ENCODE measurements at places on chromosomes 5 and 9.

DNA sequence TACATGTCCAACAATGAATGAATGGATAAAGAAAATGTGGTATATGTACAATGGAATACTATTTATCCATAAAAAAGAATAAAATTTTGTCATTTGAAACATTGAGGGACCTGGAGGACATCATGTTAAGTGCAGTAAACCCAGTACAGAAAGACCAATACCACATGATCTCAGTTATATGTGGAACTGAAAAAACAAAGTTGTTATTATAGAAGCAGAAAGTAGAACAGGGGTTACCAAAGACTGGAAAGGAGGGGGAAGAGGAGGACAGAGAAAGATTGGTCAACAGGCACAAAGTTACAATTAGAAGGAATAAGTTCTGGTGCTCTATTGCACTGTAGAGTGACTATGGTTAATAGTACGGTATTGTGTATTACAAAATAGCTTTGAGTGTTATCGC lies 233.8 kb downstream of the SEMA6A start:
- no peak for DNase-seq

DNA sequence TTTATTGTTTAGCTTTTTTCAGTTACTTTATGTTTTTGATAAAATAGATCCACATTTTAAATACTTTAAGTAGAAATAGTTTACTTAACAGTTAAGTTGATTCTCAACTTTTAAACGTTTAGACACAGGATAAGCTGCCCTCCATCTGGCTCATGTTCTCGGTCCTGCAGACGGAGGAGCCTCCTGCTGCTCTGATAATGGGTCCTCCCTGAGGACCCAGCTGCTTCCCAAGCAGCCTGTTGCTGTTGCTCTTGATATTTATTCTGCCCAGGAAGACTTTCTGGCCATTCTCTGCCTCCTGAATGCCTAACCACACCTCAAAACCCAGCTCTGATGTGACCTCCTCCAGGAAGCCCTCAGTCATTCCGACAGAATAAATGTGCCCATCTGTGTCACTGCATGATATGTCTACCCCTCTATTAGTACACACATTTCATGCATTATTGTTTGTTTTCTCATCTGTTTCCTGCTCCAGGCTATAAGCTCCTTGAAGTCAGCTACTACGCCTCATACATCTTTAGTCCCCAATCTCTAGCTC lies 267.2 kb upstream of the MSX2 start:
- no peak for DNase-seq

DNA sequence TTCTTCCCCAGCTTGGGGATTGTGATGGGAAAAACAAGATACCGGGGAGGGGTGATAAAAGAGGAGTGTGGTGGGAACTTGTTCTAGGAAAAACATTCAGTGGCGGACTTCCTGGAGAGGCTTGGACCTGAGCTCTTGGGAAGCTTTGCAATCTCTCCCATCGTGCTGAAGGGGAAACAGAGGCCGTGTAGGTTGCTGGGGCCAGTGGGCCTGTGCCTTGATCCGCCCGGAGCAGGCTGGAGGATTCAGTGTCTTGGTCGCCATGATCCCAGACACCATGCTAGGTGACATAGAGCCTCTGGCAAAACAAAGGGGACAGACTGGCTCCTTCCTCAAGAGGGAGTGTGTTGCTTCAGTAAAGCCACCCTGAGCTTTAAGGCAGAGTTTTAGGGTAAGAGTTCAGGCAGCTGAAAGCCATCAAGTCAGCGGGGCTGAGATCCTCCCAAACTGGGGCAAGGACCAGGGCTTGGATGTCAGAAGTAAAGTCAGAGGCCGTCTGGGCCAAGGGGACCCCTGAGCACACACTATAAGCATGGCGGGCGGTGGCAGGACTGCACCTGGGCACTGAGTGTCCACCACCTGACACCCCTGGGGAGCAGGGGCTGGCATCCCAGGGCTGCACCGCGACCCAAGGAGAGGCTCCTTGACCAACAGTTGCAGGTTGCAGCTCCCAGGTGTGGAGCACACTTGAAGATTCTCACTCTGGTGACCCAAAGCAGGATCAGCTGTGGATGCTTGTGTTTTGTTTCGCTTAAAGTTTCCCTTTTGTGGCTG lies 44.7 kb downstream of the TRIP13 start:
- no peak for DNase-seq

DNA sequence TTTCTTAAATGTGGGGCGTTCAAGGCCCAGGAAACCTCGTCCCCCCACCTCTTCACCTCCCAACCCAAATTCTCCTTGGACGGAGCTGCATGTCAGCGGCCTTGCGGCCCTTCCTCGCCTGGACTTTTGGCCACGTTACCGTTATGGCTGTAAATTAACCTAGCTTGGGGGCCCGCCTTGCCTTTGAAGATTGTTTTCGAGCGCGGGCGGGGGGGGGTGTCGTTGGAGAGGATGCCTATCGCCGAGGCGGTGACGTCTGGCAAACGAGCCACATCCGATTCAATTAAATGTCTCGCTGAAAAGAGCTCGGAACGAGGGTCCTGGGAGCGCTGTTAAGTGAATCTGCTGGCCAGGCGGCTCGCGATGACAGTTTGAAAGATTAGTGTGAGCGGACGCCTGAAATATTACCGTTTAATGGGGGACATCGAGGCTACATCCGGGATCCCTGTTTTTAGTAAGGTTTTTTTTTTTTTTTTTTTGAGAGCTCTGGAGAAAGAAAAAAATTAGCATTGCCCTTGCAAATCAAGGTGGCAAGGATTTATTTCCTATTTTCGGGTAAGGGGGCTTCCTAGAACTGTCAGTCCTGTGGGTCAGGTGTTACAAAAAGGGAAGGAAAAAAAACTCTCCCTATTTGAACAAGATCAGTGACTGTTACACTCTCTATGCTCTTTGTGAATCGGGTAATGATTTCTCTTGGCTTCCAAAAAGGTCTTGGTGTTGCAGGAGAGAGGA lies 2.3 kb upstream of the NKX2-5 start:
- DNase-seq = no peak

DNA sequence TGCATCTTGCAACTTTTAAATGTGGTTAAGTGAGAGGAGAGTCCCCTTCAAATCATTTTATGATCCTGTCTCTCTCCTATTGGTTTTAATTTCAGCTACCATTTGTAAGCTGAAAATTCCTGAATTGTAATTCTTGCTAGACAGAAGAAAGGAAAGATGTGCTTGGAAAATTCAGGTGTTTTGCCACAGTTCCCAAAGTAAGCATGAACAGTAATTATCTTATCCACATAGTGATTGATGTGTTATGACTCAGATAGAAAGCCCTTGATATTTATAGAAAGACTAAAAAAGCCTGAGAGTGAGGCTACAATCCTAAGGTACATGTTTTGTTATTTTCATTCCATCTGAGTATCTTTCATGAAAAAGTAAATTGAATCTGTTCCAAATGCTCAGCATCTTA lies 492.5 kb downstream of the MAT2B start:
- DNase-seq = no peak

- no peak for DNase-seq
Observed at GRCh38 chr5:149472399-149472798, 78.8 kb downstream of the CSNK1A1 start.

- DNase-seq = no peak
Observed at GRCh38 chr5:74386571-74387334, 253.8 kb downstream of the ENC1 start.

- peak; percentile 81 for DNase-seq
Observed at GRCh38 chr9:136947955-136948510, 3.0 kb downstream of the C8G start.

DNA sequence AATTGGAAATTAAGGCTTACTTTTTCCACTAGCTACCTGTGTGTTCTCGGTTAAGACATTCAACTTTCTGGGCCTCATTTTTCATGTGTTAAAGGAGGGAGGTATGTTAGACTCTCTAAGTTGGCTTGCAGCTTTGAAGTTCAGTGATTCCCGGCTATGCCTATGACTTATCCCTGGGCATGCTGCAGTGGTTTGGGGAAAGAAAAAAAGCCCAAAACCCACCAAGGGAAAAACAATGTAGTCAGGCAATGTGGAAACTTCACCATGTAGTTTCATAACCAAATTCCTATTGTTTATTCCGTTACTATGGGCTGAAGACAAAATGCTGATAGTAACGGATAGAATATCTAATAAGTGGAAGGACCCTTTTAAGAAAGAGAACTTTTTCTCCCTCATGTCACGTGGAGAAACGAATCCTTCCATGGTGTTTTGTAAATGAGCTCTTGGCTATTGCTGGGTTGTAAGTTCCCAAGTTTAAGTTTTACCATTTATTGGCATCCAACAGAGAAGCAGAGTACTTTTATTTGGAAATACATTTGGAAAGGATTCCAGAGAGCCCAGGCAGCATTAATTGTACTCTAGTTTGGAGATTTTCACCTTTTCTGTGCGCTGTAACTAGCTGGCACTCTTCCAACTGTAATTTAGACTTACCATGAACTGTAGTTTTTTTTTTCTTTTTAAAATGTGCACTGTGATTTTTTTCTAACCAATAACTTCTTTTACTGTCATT lies 84.9 kb upstream of the MPDZ start:
- DNase-seq = no peak

GRCh38 chr5:11104651-11105112 lies 343.6 kb upstream of the DAP start:
- no peak for DNase-seq

DNA sequence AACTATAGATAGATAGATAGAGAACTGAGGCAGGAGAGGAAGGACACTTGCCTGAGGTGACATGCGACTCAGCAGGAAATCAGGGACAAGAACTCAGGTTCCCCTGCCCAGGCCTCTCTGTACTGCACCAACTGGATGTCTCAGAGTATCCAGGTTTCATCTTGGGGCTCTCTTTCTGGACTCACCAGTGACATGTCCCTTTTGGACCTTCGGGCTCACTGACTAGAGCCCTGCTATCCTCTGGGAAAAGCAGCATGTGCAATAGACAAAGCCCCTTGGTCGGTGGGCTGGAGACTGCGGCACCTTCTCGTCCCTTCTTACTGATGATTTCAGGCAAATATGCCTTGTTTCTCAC lies 104.5 kb downstream of the RGS3 start:
- DNase-seq = peak; percentile 39

DNA sequence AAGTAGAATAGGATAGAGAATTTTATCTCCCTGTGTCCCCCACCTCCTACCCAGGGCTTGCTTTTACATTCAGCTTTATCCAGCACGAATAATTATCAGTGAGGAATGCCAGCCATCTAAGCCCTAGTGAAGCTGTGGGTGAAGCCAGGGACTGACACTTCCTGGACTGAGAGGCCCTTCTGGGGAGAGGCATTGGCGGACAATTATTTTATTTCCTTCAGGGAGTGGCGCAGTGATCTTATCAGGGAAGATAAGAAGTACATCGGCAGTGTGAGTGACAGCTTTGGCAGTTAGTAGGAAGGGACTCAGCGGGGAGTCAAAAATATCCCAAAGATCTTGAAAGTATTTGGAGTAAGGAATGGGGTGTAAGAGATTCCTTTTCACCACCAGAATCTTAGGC lies 34.9 kb upstream of the RPS23 start:
- no peak for DNase-seq

GRCh38 chr9:136251264-136252115 lies 5.9 kb upstream of the QSOX2 start:
- DNase-seq = no peak

- no peak for DNase-seq
Observed at GRCh38 chr5:109484597-109484996, 74.8 kb upstream of the PJA2 start.

- no peak for DNase-seq
Observed at GRCh38 chr5:23042226-23042625, 189.1 kb upstream of the CDH12 start.

GRCh38 chr5:122755783-122756182 lies 19.1 kb upstream of the SNX2 start:
- DNase-seq = no peak

GRCh38 chr9:73667749-73668148 lies 516.1 kb downstream of the ANXA1 start:
- DNase-seq = peak; percentile 59

DNA sequence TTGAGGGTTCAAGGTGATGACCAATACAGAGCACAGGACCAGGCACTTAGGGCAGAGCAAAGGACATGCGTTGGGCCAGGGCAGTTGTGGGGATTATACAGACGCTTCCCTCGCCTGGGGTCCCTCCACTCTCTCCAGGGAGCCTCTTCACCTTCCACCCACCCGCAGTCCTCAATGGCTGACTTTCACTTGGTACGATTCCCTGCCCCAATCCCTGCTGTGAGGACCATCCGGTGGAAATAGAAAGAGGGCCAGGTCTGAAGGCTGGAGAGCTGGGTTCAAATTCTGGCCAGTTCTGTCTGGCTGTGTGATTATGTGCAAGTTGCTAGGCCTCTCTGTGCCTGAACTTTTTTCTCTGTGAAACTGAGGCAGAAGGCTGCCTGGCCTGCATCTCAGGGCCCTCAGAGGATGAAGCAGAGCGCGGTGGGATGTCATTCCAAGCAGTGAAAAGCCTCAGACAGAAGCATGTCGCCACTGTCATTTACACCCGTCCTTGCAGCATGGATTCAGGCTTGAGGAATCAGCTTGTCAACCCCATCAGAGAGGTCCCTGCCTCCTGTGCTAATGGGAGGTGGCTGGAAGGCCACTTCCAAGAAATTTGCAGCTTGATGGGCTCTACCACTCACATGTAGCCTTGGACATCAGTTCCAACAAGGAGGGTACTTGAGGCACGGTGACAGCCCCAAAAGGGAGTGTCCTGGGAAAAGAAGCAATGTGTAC lies 206.6 kb upstream of the IER5L start:
- no peak for DNase-seq

DNA sequence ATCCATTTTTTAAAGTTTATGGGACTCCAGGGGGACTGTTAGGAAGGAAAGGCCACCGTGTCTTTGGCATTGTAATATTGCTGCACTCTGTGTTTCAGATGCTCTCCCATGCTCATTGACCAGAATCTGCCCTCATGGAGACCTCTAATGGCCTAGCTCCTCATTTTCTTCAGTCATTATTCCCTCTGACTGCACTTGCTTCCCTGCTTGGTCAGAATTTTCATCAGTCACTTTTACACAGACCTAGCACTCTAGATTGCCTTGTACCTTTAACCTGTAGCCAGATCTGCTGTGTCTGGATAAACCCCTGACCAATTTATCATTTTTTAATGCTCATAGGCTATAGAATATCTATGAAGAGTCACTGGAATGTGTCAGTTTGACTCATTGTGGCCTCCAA lies 155.5 kb upstream of the NUDT12 start:
- no peak for DNase-seq

DNA sequence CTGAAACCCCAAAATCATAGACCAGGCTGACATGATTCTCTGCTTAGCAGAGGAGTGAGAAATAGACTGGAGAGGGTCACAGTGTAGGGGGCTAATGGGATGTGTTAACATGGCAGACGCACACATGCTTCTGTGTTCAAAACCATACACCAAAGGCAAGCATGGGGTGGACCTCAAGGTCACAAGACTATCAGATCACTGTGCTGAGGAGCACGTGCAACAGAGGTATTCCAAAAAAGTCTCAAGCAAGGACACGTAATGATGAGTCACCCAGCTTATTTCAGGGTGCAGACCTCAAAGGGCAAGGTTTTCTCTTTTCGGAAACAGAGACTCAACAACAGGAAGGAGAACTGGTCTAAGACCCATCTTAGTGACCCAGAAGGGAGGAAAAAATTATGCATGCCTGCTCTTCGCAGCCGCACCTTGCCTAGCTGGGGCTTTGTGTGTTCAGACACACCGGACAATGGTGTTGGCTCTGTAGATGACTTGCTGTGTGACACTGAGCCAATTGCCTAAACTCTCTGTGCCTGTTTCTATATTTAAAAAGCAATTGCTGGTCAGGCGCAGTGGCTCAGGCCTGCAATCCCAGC lies 20.3 kb downstream of the WHRN start:
- no peak for DNase-seq
